ENCODE measurements at places on chromosomes 1 and 21.

- no peak for DNase-seq
Observed at GRCh38 chr1:247747616-247748015, 325 bp downstream of the OR14A2 start.

DNA sequence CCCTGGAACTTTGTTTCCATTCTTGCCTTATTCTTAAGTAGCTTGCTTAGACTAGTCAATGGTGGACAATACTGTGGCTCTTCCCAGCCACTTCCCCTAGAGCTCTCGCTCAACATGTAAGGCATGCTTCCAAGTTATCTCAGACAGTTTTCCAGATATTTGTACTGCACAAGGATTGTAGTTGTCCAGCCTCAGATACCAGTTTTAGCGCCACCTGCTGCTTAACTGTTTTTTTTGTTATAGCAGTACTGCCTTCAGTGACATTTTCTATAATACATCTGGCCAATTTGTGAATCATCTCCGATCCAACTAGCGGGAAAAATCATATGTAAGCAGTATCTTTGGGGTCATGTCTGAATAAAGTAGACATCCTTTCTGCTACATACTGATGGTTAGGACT is 346.7 kb upstream of the ADGRL4 start:
- DNase-seq: no peak

DNA sequence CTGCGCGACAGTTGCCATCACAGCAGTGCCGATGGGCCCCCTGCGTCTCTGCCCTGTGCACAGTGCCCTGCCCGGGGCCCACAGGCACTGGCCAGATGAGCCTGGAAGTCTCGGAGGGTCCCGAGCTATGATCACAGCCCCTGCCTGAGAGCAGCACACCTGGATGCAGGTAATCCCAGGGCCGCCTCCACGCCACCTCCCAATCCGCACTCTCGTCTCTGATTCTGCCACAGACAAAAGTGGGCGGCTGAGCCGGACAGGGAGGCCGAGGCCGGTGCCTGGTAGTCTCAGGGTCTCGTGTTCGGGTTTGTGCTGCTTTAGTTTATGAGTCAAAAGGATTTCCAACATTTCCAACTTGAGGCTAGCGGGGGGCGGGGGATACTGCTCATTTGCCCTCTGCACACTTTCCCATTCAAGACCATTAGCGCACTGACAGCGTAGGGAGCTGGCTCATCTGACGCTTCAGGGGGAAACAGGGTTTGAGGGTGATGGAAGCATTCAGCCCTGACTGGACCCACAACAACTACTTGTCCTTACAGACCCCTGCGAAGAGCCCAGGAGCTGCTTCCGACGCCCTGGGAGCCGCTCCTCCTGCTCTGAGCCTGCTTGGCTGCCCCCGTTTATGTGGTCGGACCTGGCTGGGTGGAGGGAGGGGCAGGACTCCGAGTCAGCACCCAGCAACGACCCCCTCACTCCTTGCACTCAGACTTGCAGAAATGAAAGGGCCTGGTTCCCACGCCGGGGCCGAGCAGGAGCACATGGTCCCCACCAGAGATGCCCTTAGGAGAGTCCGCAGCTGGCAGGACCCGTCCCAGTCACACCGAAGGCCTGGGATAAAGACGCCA is 1.8 kb upstream of the TTC34 start:
- DNase-seq: no peak

GRCh38 chr1:238281418-238281817 is 390.7 kb upstream of the ZP4 start:
- DNase-seq: no peak

GRCh38 chr1:45275054-45275453 is 51.6 kb upstream of the HPDL start:
- DNase-seq: no peak

GRCh38 chr1:7281821-7282220 is 489.3 kb upstream of the VAMP3 start:
- DNase-seq: no peak

DNA sequence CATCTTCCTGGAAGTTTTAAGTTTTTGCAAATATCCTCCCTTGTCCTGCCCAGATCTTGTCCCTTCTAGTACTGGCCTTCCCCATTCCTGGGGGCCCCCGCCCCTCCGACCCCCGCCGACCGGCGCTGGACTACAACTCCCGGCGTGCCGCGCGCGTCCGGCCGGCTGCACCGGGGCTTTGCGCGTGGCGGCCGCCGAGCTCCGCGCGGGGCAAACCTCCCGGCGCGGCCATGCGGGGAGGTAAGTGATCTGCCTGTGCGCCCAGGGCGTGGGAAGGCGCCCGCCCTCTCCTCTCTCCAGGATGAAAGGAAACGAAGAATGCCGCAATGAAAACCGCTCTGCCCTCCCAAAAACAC is 3.2 kb upstream of the SAMD13 start:
- DNase-seq: peak; percentile 73

DNA sequence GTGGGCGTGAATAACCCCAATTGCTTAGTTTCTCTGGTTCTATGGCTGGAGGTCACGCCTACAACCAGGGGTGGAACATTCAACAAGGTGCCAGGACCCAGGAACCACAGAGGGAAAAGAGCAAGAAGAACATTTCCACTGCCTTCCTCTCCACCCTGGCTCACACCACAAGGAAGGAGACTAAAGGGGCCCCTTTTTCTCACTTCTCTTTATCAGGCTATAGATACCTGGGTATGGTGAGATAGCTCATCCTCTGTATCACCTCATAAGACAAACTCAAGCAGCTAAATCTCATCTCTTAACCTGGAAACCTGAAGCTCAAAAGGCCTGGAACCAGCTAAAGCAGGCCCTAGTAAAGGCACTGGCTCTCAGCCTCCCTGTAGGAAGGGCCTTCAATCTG is 438.8 kb upstream of the OLFM3 start:
- DNase-seq: no peak

DNA sequence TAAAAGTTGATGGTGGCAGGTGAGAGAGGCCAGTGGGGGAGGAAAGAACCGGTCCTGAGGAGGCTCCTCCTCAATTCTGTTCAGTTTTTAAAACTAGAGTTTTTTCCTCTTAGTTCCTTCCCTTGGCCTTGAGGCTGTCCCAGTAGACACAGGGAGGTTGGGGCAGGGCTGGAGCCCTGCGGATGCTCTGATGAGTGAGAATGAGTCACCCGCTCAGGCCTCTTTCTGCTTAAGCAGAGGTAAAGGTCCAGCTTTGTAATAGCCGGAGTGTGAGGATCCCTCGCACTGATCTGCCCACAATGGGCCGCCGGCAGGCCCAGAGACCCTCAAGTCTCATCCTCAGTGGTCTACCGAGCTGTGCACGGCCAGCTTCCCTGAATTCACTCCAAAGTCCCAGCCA is 49.6 kb upstream of the IRF2BP2 start:
- no peak for DNase-seq

DNA sequence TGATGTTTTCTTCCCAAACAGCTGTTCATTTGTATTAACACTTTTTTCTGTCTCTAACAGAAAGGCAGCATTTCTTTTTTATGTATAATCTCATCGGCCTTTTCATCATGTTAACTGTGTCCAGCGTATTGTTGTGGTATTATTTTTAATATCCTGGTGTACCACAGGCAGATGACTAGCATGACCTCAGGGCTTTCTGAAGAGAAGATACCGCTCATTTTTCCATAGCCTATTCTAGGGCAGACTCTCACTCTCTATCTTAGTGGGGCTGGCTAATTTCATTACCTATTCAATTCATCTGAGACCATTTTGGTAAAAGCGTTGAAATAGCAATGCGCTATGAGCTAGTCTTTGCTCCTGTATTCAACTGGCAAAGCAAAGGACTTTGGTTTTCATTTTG is 209.9 kb downstream of the SDCCAG8 start:
- no peak for DNase-seq

- DNase-seq: peak; percentile 52
Observed at GRCh38 chr1:241156231-241156965, 200.6 kb downstream of the RGS7 start.

GRCh38 chr1:205689479-205689878 is 9.2 kb upstream of the SLC45A3 start:
- DNase-seq: no peak

- no peak for DNase-seq
Observed at GRCh38 chr1:47216278-47217059, 15.6 kb downstream of the TAL1 start.

- DNase-seq: no peak
Observed at GRCh38 chr1:173864179-173864867, 3.5 kb downstream of the GAS5 start.

DNA sequence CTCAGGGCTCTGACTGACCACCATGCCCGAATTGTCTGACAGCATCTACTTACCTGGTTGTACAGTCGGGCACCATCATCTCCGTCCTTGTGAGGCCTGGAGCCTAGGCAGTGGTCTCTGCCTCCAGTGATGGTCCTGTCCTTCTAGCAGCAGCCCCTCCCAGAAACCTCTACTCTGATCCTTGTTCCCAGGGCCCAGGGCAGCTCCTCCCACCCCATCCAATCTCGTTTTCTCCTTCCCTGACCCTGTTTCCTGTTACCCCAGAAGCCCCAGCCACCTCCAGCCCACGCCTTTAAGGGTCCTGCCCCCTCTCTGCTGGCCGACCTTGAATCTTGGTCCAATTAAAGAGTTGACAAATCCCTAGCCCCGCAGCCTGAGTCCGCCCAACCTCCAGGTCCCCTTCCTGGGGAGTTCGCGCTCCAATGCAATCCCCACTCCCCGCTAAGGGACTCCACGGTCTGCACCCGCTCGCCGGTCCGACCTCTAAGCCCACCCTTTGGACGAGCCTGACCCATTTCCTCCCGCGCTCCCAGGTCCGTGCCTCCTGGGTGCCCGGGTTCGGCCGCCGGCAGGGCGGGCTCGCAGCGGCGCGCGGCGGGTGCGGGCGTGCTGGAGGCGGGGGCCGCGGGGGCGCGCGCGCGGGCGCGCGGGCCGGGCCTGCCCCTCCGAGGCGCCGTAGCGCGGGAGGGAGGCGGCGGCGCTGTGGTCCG is at the start of gene B4GALT2:
Gene B4GALT2 (plus strand): TSS at position 660 of the 710 bp plus-strand sequence. CDS start 1,951 bp downstream, outside the sequence.
- peak; percentile 63 for DNase-seq

- DNase-seq: no peak
Observed at GRCh38 chr1:83060221-83060620, 938.7 kb downstream of the TTLL7 start.

DNA sequence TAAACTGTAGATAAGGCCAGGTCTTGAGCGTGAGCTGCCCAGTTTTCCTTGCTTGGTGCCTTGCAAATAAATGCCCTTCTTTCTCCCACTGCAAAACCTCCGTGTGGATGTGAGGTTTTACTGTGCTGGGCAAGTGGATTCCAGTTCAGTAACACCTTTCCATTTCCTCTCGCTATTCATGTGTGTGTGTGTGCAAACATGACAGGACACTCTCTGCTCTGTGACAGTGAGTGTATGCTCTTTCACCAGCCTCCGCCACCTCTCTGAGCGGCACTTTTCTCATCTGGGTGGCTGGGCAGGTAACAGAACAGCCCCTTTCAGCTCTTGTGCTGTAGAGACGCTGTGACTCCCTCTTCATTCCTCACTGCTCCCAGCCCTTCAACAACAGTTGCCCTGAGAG is 23.9 kb downstream of the CNIH3 start:
- no peak for DNase-seq

GRCh38 chr21:43697758-43698643 is 20.9 kb upstream of the PDXK start:
- DNase-seq: no peak

DNA sequence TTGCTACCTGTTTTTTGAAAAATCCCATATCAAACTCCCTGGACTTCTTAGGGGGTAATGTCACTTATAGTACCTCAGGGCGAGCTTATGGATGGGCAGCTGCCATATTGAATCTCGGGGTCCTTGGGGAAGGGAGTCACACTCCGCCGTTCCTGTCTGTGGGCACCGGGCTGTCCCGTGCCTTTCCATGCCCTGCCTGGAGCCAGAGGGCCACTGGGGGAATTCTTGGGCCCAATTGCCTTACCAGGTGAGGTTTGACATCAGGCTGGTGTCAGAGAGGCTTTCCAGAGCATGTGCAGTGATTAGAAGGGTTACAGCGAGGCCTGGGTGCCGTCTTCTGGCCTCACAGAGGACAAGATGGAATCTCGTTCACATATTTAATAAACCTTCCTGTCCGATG is 28.8 kb downstream of the QSOX1 start:
- DNase-seq: no peak

- DNase-seq: no peak
Observed at GRCh38 chr1:82710091-82710490, 909.4 kb downstream of the ADGRL2 start.

DNA sequence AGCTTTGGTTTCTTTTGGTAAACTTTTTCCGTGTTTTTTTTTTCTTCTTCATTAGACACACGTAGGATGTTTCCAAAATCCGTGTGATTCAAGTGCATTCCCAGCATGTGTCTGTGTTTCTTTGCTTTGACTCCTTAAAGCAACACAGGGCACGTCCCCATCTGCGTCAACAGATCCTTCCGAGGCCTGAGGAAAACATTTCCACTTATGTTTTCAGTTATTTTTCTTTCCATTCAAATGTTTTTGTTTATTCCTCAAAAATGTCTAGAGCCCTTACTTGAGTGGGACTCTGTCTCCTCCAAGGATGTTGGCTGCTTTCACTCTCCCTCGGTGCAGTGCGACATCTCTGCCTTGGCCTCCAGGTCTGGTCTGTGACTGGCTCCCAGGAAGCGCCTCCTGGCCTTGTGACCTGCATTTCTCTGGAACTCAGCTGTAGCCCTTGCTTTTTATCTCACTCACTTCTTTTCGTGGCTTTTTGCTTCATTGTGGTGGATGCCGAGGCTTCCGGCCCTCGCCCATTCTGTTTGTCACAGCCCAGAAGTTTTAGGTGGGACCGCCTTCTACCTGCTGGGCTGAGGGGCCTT is 31.3 kb upstream of the SLC19A1 start:
- no peak for DNase-seq

GRCh38 chr1:23790696-23791515 is at the start of gene LYPLA2:
Gene LYPLA2, plus strand, starts transcription at chr1:23791145. Its CDS starts 1,538 bp downstream, at chr1:23792683.
- peak; percentile 94 for DNase-seq

GRCh38 chr1:147497826-147498225 is 43.5 kb upstream of the BCL9 start:
- DNase-seq: no peak

GRCh38 chr1:219917851-219918466 is 10.4 kb downstream of the SLC30A10 start:
- DNase-seq: no peak

GRCh38 chr1:182092336-182092735 is 30.8 kb upstream of the ZNF648 start:
- no peak for DNase-seq

DNA sequence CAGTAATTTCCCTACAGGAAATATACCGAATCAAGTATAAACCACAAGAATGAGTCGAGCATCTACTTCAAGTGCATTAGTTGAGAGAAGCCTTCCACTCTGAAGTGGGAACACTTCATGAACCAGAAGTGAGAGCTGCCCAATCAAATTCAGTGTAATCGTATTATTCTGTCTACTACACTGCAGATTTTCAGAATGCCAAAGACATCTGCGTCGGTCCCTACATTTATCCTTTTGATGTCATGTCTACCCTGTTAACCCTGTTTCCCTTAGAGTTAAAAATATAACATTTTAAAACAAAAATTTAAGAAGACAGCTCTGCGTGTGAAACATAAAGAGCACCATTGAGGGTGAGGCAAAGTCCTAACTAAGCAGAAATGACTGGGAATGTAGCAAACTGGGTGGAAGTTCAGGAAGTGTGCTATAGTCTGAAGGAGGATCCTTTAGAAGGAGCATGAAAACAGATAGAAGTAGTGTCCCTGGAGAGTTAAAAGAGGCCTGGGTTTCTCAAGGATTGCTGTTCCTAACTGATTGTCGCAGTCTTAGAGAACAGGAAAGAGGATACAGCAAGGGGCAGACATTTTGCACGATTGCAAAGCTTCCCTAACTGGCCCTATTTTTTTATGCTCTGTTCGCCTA is 291.2 kb downstream of the PTPRC start:
- no peak for DNase-seq

- no peak for DNase-seq
Observed at GRCh38 chr21:43956019-43956669, 56.0 kb upstream of the TRAPPC10 start.

GRCh38 chr1:202018468-202019234 is 8.3 kb downstream of the ELF3 start:
- peak; percentile 91 for DNase-seq
